NB4 (cell line): ENCODE measurements at places on chromosomes 2 and 18.

- no peak for DNase-seq
Observed at GRCh38 chr2:235010117-235010714, 58.4 kb downstream of the SH3BP4 start.

GRCh38 chr2:6459138-6459537, 406.6 kb downstream of the CMPK2 start:
- no peak for DNase-seq

- DNase-seq: no peak
Observed at GRCh38 chr18:61420218-61420885, 87.1 kb downstream of the CDH20 start.

- DNase-seq: no peak
Observed at GRCh38 chr2:196618661-196619060, 20.9 kb upstream of the CCDC150 start.

- DNase-seq: no peak
Observed at GRCh38 chr2:23947350-23947749, 7.1 kb downstream of the UBXN2A start.

GRCh38 chr2:1052771-1053191, 102.1 kb downstream of the SNTG2 start:
- no peak for DNase-seq

DNA sequence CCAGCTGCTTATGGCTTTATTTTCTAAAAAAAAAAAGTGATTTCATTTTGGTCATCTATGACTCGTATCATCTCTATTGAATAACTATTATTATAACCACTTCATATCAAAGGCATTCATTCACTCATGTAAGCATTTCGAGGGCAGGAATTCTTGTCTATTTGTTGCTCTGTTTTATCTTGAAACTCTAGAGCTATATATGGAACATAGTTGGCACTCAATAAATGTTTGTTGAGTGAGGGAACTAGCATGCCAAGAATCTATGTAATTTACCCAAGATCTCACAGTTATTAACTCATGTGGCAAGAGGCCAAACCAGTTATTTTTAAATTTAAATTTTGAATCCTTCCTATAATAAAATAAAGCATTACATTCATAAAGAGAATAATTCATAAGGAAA, 470.1 kb downstream of the TMX3 start:
- DNase-seq: no peak

- DNase-seq: no peak
Observed at GRCh38 chr2:176710657-176711186, 441.5 kb downstream of the MTX2 start.

DNA sequence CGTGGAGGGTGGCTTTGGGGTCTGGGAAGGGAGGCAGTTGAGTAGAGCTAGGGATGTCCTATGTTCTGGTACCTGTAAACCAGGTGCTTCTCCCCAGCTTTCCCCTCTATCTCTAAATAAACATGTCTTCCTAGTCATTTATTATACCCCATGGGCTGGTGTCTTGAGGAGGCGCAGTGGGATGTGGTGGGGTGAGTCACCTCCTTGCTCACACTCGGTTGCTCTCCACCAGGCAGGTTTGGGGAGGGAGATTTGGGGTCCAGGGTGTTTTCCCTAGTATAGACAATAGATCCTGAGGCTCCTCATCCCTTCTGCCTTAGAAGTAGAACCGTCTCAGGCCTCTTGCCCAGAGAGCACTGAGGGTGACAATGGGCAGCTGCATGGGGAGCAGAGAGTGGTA, 5.1 kb downstream of the PSD4 start:
- peak; percentile 43 for DNase-seq

- DNase-seq: no peak
Observed at GRCh38 chr18:38883111-38883510, 1317.5 kb upstream of the CELF4 start.

DNA sequence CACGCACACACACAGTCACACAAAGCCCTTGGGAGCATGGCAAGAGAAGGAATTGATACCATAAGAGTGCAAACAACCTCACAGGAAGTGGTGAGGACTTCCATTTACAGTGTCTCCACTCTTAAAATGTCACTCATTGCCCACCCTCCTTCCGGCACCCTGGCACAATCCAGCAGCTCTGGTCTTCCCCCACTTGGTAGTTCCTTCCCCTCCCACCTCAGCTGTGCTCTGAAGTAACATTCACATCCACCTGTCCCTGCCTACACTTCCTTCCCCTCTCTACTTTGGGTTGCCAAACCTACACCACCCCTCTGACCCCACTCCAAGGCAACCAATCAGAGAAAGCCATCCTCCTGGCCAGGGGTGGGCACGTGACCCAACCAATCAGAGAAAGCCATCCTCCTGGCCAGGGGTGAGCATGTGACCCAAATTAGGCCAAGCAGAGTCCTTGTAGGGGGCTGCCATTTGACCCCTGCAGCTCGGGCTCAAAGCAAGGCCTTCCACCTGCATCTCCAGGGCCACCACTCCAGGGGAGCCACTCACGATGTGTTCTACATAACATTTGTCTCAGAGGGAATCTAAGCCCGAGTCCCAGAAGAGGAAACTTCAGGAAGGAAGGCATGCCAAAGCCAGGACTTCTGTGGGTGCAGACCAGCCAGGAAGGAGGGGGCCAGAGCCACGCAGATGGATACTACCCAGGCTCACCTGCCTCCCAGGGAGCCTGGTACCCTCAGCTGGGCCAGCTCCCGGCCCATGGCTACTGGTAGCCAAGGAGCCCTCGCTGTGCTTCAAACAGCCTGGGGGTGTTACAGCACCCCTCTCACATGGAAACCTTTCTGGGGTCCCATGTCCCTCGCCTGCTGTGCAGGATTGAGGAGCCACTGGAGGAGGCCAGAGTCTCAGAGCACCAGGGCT, 21.2 kb downstream of the CYP26B1 start:
- no peak for DNase-seq

GRCh38 chr2:190431907-190432306, 23.8 kb downstream of the MFSD6 start:
- no peak for DNase-seq
